ENCODE measurements at places on chromosomes 4 and X. TPM values are rescaled to one million over a fixed set of nuclear protein-coding genes. Genes with fewer than 3 reads are reported as not detected.

- no peak for DNase-seq
Measured at GRCh38 chr4:53459548-53459947, 82.1 kb downstream of the FIP1L1 start.

DNA sequence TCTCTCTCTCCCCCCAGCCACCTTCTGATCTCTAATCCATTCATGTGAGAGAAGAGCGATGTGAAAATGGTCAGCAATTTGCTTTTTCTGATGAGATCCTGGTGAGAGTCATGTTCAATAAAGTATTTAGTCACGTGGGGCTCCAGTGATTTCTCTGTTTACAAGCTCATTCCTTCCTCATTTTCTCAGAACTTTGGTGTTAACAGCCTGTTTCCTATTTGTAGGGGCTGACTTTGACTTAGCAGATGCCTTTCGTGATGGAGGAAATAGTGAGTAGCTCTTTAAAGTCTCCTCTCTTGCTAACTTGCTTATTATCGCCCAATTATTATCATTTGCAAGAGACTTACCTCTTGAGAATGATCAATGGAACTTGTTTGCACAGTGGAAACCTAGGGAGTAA lies 72.6 kb upstream of the CD99 start:
- no peak for DNase-seq

DNA sequence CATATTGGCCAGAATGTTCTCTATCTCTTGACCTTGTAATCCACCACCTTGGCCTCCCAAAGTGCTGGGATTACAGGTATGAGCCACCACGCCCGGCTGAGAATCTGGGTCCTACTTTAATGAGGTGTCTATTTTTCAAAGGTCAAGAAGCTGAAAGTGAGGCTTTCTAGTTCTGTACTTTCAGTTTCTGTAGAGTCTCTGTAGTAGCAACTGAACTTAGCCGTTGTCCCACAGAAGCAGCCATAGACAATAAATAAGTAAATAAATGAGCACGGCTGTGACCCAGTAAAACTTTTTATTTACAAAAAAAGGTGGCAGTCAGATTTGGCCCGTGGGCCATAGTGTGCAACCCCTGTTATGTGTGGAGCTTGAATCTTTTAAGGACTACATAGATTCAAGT lies 92.0 kb downstream of the FNIP2 start:
- no peak for DNase-seq

- DNase-seq = no peak
Measured at GRCh38 chr4:110988722-110989121, 365.8 kb upstream of the PITX2 start.

- DNase-seq = no peak
Measured at GRCh38 chr4:42225286-42225685, 72.8 kb upstream of the BEND4 start.

- DNase-seq = no peak
Measured at GRCh38 chrX:36978886-36979285, 29.3 kb upstream of the FAM47C start.

- no peak for DNase-seq
Measured at GRCh38 chr4:2771264-2771663, 15.1 kb upstream of the TNIP2 start.

DNA sequence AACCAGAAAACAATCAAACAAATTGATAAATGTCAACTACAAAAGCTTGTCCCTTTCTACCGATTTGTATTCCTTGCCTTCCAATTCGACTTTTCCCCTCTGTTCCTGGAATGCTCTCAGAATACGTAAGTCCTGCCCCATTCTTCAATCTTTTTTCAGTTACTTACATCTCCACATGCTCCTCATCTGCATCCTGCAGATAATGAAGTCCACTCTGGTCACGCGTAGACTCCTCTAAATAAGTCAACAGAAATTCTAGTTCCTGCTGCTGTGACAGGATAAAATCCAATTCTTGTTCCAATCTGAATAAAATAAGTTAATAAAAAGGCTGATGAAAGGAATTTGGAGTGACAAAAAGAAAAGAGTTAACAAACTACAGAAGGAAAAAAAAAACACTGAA lies 34.4 kb upstream of the RBM41 start:
- DNase-seq = no peak

DNA sequence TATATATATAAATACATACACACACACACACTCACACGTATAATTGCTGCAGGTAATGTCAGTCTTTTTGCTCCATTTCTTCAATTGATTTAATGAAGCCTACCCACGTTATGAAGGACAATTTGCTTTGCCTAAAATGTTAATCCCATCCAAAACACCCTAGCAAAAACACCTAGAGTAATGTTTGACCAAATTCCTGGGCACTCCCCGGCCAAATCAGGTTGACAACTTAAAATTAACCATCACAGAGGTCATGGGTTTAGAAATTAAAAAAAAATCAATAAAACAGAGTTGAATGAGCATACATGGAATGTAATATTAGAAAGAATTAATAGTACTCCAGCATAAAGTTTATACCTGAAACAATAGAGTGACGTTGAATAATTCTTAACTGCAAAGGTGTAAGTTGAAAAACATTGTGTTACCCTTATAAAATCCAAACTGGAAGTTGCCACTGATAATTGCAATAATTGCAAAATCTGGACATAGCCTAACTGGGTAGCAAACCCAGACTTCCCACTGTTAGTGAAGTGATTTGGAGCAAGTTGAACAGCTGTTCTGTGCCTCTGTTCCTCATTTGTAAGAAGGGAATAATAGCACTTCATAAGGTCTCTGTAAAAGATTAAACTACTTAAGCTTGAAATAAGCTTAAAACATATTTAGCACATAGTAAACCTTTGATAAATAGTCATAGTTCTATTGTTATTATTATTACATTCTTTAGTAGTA lies 2120.5 kb downstream of the PCDH7 start:
- DNase-seq = no peak

CHST7 gene
- 8.4 TPM for total RNA-seq

DNA sequence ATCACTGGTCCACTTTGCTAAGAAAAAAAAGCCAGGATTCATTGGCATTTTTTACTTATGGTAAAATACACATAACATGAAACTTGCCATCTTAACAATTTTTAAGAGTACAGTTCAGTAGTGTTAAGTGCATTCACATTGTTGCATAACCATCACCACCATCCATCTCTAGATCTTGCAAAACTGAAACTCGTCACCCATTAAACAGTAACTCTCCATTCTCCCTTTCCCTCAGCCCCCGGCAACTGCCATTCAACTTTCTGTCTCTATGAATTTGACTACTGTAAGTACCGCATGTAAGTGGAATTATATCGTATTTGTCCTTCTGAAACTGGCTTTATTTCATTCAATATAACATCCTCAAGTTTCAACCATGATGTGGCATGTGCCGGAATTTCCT lies 56.3 kb upstream of the LNX1 start:
- DNase-seq = no peak

DNA sequence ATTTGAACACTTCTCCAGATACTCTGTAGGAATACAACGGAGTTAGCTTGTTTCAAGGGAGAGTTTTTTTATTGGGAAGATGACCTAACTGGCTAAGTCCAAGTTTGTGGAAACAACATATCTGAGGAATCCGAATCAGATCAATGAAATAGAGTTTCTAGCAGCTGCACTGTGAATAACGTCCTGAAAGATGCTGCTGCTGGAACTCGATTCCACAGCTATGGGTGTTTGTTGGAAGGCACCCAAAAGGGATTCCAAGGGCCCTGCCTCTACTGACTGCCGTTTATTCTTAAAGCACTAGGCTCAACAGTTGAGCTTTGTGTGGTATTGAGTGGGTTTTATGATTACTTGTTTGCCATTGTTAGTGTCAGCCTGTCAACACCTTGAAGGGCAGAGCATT lies 6.6 kb upstream of the GBA3 start:
- no peak for DNase-seq

HTR2C gene
- not detected for total RNA-seq

GAB3 gene
- total RNA-seq = 4.5 TPM

- no peak for DNase-seq
Measured at GRCh38 chrX:108091878-108092291, 307 bp downstream of the ATG4A start.

DNA sequence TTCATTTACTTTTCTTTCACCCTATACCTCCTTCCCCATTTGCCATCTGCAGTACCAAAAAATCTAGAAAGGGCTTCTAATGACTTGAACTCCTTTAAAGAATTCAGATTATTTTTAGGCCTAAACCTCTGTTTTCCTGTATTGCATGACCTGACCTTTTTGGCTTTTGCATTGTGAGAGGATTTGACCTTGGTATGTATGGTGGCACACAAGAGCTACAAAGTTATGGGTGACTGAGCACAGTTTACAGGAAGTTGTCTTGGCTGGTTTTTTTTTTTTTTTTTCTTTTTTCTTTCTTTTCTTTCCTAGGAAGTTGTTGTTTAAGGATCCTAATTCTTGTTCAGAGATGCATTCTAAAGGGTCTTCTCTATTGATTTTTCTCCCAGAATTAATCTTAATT lies 32.0 kb upstream of the MTMR8 start:
- no peak for DNase-seq

RAI2 gene
- not detected for total RNA-seq

DNA sequence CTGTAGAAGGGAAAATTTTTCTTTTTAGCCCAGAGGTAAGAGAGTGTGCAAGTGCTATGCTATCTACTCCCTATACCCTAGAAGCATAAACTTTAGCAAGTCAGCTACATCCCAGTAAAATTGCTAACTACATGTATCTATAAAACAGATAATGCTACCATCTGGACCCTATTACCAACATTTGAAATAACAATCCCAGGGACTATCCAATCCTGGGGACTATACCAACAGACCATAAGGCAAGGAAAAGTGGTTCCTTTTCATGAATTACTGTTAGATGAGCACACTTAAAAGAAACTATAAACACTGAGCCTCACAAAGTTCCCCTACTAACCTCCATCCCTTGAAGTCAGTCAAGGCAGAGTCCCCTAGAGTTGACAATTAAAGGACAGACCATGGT lies 213.6 kb upstream of the VEGFC start:
- no peak for DNase-seq

DNA sequence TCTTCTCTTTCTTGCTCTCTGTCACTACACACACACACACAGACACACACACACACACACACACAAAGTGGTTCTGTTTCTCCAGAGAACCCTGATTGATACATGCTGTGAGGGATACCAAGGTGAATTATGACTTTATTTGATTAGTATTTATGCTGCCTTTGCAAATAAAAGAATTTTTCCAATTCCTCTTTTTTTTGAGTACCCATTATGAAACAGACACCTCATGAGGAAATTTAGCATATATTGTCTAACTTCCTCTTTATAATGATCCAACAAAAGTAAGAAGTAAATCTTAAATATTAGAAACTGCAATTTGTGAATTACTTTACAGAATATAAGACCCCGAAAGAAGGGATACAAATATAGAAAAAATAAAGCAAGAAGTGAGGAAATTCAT lies 14.3 kb upstream of the RAB28 start:
- DNase-seq = no peak

NLRP2B gene
- total RNA-seq = not detected

DNA sequence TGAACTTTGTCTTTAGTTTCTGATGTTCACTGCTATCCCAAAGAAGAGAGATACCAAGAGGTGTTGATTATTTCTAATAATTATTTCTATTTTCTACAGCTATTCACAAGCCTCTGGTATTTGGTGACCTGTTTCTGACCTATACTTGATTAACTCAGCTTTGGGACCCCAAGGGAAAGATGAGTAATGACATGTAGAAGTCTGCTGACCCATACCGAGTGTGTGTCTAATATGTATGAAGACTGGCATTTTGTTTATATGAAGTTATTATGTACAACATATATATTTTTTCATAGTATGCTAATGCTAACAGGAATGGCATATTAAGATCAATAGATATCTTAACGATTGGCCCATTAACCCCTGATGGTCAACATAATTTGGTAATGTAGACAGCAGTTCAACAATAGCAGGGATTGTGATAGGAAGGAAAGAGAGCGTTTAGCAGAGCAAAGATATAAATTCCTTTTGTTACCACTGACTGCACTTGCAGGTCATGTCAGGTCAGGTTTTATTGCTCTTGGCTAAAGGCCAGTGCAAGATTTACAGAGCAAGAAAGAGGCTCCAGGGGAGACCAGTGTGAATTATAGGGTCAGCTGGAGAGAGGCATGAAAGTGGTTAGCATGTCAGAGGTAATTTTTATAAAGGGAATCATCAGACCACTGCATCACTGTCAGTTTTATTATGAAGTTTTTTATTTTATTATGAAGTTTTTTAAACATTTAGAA lies 94.7 kb upstream of the DIPK2B start:
- DNase-seq = no peak

GRCh38 chrX:19585332-19586082 lies 70.2 kb upstream of the MAP3K15 start:
- DNase-seq = no peak

DNA sequence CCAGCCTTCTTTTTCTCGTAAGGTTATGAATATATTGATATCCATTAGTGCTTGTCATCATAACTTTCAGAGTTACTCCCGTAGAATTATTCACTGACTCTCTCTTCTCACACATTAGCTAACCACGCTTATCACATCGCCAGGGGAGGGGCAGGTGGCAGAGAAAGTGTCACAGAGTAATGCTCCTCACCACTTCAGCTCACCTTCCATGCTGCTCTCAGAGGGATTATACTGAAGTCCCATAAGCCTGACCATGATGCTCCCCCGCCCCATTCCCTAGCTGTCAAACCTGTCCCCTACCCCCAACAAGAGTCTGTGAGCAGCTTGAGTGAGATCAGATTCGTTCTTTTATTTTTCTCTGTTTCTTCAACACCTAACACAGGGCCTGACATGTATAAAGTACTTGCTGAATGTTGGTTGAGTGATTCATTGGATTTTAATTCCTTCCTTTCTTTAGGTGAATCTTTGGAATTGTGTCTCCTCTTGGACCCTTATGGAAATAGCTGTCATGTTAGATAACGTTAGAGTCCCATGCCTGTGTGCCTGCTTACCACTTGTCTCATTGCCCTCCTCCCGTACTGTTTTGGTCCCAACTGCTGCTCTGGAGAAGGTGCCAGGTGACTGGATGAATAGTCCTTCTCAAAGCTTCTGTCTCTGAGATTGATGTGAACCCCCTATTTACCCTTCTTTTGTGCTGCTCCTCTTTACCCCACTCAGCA lies 55.1 kb downstream of the RS1 start:
- no peak for DNase-seq

- DNase-seq = no peak
Measured at GRCh38 chr4:54103190-54103574, 3.2 kb downstream of the GSX2 start.

PDCL2 gene
- not detected for total RNA-seq

DNA sequence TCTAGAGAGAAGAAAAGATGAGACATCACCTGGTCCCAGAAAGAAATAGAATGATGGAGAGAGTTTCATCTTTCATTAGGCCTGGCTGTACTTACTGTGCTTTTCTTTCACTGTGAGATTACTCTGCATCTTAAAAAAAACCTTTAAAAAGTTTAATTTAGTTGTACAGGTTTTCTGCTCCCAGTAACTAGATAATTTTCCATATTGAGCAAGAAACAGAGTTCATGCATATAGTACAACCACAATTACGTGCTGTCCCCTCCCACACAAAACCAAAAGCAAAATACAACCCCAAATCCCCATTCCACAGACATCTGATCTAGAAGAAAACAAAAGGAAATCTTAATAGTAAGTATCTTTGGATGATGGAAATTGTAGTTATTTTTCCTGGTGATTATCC lies 371.2 kb downstream of the SH2D1A start:
- DNase-seq = no peak

GRCh38 chr4:1851575-1852410 lies 4.2 kb downstream of the LETM1 start:
- no peak for DNase-seq

TNIP3 gene
- total RNA-seq = 0.74 TPM

Data from activated CD4-positive, alpha-beta T cell treated with anti-CD3 and anti-CD28 coated beads, Interleukin-2, amount 10 ng/mL, durations not matched to agents 7 days and 5 days (primary cell).